ENCODE measurements at places on chromosomes 7 and 10.

GRCh38 chr7:92498557-92498956, 20.8 kb upstream of the ERVW-1 start:
- no peak for DNase-seq

DNA sequence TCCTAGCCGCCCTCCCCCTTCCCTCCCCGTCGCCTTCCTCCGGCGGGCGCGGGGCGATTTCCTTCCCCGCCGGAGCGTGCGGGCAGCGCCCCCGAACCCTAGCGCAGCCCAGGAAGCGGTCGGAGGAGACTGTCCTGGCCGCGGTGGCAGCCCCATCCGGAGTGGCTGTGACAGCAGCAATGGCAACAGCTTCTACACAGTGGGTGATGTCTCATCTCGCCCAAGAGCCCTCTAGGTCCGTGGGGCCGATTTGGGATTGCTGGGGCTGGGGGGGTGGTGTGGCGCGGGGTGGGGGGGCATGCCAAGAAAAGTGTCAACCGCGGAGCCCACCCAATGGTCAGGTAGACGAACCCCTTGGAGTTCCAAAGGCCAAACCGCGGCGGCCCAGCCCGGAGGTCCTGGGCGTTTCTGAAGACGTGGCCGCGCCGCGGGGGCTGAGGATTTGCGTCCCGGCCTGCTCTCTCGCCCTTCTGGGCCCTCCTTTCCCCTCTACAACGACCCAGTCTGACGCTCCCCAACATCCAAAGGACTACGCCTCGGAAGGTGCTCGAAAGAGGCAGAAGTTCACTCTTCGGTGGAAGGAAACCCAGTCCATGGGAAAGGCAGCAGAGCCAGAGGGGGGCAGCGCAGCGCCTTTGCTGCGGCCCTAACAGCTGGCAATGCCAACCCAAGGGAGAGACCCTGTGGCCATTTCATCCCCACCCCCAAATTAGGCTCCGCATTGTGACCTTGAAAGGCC, 603 bp upstream of the TWIST1 start:
- DNase-seq = no peak

DNA sequence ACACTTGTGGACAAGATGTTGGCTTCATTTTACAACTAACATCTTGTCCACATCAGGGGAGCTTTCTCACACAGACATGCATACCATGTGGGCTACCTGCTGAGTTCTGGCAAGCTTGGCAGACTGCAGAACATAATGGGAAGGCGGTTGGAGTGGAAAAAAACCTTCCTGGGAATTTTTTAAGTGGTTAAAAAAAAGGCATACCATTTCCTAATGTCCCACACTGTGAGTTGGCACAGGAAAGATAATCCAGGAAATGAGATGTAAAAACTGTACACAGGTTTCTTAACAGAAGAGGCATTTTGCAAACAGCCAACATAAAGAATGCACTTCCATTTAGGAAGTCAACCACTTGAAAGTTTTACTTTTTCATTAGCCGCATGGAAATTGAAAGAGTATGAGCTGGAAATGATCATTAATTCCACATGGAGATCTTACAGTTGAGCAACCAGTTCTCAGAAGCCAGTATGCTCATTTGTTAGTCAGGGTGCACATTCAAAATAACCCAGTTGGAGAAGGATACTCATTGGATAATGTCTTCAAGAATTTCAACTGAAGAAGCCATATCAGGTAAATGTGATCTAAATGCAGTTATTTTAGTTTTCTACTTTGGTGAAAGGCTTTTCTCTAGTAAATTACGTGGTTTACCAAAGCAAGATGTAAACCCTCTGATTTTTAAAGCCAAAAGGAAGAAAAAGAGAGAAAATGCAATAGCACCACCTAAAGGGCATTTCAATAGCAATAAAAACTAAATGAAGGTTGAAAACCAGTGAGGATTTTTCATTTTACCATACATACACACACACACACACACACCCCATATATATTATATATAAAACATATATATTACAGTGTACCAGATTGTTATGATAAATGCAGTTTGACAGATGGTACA, 194.0 kb downstream of the TAX1BP1 start:
- no peak for DNase-seq

DNA sequence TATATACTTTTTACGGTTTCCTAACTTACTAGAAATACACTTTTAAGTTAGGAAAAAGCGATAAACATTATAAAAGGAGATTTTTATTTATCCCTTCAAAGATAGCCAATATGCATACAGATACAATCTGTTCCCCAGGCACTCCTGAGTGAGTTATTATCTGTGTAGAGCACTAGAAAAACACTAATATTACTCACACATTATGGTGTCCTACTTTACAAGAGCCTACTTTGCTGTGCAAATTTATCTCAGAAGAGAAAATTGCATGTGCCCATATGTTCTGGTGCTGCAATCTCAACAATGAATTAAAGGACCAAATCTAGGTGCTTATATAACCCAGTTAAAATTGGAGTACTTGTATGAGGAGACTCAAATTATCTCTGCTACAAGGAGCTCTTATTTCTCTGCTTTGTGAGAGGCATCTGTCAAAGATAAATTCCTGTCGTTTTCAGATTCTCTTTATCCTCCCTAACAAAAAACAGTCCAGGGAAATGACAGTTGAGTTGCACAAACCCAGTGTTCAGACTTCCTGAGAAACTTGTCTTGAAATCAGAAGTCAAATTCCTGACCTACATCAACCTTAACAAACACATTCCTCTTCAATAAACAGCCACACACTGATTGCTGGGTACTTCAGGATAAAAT, 28.9 kb downstream of the CPA1 start:
- DNase-seq = no peak

GRCh38 chr7:94973844-94974243, 66.5 kb downstream of the PPP1R9A start:
- DNase-seq = no peak

GRCh38 chr10:125795128-125795527, 19.5 kb upstream of the MMP21 start:
- no peak for DNase-seq

DNA sequence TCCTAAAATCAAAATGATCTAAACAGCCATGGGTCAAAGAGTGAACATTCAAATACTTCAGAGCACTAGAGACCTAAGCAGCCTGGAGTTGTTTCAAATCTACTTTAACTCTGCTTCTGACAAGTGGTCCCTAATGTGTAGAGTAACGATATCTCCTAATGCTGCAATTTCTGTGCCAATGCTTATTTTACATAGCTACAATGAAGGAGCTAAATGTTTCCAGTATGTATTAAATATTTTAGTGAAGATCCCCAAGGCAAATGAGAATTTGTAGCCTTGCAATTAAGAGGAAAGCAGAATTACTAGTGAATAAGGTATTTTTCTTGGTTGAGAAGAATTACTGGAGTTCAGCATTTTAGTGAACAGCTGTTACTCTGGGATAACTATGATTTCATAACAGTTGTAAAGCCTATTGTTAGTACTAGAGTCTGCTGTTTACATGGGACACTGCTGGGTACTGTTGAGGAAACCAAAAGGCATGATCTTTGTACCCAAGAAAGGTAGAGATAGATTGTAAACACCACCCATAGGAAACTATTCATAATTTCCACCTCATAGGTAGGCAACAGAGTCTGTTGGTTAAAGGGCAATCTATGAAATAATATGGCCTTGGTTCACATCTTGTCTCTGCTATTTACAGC, 271.9 kb downstream of the PLXDC2 start:
- DNase-seq = no peak

GRCh38 chr7:98996150-98996552, 117.8 kb downstream of the TRRAP start:
- DNase-seq = no peak

- no peak for DNase-seq
Observed at GRCh38 chr7:4675771-4676367, 6.2 kb upstream of the FOXK1 start.

GRCh38 chr10:131905603-131906268, 4.9 kb downstream of the PPP2R2D start:
- no peak for DNase-seq

DNA sequence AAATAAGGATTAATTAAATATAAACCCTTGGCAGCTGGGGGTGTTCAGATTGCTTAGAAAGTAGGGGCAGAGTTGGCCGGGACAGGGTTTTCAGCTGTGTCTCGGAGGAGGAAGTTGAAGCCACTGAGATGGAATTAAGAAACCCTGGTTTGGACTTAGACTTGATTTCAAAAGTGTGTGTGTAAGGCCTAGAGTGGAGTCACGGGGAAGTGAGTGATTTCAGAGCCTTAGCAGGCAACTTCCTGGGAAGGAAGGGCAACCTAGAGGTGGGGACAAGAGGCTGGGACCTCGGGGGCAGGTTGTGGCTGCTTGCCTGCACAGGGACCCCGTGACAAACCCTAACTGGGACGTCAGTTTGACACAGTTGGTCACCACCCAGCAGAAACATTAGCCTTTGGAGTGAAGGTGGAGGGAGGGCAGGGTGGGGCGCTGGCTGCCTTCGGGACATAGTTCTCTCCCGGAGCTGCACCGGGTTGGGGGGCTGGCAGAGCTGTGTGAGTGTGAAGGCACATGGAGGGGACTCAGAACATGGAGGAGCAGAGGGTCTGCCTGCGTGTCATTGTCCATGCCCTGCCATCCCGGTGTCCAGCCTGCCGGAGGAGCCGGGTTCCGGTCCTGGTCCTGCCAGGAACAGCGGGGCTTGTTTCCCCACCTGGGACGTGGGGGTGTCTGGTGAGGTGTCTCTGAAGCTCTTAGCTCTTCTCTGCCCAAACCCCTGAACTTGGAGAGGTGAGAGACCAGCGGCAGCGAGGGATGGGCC, 1.8 kb downstream of the BRI3 start:
- no peak for DNase-seq

- DNase-seq = no peak
Observed at GRCh38 chr10:92544296-92544695, 29.6 kb downstream of the IDE start.

GRCh38 chr10:113264333-113265131, 288.3 kb upstream of the HABP2 start:
- no peak for DNase-seq

DNA sequence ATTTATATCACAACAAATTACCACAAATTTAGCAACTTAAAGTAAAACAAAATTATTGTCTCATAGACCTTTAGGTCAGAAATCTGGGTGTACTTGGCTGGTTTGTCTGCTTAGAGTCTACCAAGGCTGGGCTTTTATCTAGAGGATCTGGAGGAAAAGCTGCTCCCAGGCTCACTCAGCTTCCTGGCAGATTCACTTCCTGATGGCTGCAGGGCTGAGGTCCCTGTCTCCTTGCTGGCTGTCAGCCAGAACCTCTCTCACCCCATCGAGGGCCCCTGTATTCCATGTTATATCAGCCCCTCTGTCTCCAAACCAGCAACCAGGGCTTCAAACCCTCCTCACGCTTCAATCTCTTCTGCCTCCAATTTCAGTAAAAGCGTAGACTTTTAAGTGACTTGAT, 734.9 kb downstream of the NRG3 start:
- DNase-seq = no peak

DNA sequence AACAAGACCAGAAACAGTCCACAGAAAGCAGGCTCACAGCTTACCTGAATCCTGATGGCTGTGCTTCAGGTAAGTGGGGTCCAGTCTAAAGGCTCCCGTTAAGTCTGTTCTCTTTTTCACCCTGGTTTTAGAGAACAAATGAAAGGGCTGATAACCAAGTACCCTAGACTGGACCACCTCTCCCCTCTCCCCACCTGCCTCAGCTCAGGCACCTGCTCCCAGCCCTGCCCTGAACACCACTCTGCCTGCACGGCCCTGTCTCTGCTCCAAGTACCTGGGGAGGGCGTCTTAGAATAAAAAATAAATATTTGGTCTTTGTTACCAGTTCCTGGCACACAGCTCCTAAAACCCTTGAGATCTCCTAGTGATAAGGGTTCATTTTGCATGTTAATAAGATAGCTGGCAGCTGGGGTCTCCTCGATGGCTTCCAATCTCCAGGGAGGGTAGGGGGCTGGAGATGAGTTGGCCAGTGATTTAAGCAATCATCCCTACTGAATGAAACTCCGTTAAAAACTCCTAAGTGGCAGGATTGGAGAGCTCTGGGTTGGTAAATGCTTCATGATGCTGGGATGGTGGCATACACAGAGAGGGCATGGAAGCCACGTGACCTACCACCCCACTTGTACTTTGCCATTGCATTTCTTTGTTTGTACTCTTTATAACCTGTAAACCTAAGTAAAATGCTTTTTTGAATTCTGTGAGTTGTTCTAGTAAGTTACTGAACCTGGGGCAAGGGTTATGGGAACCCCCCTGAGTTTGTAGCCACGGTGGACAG, 29.8 kb upstream of the FIGNL1 start:
- no peak for DNase-seq
